Naive B cell (primary cell): ENCODE measurements at places on chromosomes 6 and 20.

DNA sequence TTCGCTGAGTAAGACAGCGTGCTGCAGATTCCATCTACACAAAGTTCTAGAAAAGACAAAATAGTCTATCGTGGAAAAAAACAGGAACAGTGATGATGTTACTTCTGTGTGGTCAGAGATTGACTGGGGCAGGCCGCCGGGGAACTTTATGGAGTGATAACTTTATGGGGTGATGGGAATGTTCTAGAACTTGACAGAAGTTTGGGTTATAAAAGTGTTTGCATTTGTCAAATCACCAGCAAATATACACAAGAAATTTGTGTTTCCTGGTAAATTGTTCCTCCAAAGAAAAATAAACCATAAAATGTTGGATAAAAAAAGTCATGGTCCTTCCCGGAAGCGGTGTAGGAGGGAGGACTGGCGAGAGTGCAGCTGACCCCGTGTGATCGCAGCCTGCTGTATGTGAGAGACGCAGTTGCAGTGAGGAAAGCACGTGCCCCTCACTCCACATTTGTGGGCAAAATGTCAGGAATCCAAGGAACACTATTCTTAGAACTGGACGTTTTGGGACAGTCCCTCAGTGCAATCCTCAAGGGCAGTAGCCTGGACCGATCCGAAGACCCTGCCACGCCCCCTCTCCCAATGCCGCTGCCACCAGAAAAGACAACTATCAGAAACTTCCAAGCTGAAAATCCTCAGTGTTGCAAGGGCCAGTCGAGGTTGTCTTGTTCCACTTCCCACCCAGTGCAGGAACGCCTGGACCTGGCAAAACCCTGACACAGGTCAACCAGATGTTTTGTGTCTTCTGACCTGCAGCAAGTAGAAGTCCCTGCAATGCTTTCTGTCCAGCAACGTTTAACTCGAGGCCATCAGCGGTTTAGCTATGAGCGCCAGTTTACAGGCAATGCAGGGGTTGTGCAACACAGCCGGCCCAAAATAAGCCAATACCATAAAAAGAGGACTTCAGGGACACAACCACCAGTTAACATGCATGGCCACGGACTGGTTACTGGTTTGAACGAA lies 80.5 kb upstream of the QKI start:
- DNase-seq = no peak

DNA sequence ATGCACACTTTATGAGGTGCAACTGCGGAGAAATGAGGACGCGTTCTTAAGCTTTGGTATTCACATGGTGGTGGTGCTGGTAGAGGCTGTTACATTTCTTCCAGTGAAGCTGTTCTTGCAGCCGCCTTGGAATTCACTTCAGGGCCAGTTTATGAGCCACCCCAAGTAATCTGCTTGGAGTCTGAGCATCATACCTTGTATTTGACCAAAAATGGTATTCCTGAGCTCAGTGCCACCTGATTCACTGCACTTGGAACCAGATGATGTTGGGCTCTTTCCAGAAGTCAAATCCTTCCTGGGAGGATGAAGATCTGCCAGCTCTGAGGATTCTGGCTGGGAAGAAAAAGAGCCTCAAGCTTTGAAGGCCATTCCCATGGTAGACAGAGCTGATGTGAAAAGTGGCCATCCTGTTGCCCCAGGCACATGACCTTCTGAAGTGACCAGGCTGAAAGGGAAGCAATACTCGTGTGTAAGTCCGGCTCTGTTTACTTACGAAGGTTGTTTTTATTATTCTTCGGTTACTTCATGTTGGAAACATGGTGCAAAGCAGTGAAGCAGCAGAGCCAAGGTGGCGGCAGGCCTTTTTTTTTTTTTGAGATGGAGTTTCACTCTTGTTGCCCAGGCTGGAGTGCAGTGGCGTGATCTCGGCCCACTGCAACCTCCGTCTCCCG lies 7.7 kb downstream of the MANBAL start:
- DNase-seq = no peak

- DNase-seq = no peak
These were observed 262.0 kb downstream of the CDC5L start for GRCh38 chr6:44649365-44650025.

DNA sequence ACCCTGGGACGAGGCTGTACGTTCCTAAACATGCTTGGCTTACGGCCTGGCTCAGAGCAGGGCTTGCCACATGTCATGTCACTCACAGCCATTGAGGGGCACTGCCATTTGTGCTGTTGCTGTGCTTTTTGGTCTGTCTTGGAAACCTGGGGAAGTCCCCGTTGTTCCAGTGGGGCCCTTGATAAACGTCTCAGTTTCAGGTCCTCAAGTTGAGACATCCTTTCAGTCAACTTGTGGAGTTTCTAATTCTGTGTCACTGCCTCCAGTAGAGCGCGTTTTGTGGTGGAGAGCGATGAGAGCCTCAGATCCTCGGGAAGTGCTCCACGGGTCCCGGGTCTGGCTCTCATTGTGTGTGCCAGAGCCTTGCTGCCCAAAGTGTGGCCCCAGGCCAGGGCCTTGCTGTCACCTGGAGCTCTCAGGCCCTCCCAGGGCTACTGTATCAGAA lies 43.0 kb upstream of the CCR6 start:
- peak; percentile 87 for DNase-seq

DNA sequence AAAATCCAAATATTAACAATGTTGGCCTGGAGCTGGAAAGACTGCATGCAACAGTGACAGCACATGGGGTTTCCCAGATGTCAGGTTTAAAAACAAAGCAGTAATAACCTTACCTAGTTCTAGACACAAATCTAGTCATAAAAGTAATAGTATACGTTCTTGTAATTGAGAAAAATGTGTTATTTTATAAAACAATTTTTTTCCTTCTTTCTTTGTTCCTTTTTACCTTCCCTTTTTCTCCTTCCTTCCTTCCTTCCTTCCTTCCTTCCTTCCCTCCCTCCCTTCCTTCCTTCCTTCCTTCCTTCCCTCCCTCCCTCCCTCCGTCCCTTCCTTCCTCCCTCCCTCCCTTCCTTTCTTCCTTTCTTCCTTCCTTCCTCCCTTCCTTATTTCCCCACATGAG lies 242.7 kb upstream of the PDE10A start:
- no peak for DNase-seq

- no peak for DNase-seq
These were observed 86.6 kb downstream of the THBS2 start for GRCh38 chr6:169166896-169167580.
